ENCODE measurements at places on chromosomes 1 and 21. TPM values are rescaled to one million over a fixed set of nuclear protein-coding genes. Genes with fewer than 3 reads are reported as not detected.

ETV3L gene
- total RNA-seq, result 0.25 TPM

STYXL2 gene
- 0.59 TPM for total RNA-seq

GRCh38 chr1:194167956-194168640 lies 981.7 kb upstream of the B3GALT2 start:
- H3K27me3 ChIP-seq, result no peaks in the 10 kb centered on the region
- peaks cover 12% of the 10 kb centered on the region for H3K4me1 ChIP-seq
- H3K36me3 ChIP-seq, result no peaks in the 10 kb centered on the region
- no peak for DNase-seq

GRCh38 chr1:44757420-44757819 lies 17.8 kb downstream of the KIF2C start:
- no peaks in the 10 kb centered on the region for H3K27me3 ChIP-seq
- no peak overlapping the region for H3K27ac ChIP-seq
- H3K4me3 ChIP-seq, result no peak overlapping the region
- no peak for DNase-seq

GRCh38 chr21:15080526-15080925 lies 15.7 kb upstream of the NRIP1 start:
- H3K4me3 ChIP-seq, result no peak overlapping the region
- no peaks in the 10 kb centered on the region for H3K4me1 ChIP-seq
- no peak for DNase-seq
- H3K36me3 ChIP-seq, result no peaks in the 10 kb centered on the region
- no peaks in the 10 kb centered on the region for H3K27me3 ChIP-seq

DNA sequence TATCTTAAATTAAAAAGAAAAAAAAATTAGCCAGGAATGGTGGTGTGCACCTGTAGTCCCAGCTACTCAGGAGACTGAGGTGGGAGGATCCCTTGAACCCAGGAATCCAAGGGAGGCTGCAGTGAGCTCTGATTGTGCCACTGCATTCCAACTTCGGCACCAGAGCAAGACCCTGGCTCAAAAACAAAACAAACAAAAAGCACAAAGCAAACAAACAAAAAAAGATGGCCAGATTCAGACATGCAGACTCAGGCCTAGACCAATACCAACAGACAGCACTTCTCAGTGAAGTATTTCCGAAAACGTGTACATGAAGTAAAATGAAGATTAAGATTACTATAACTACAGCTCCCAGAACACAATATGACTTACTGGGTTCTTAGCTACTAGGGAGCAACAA lies 10.6 kb downstream of the SLC35D1 start:
- no peaks in the 10 kb centered on the region for H3K27me3 ChIP-seq
- H3K27ac ChIP-seq, result no peak overlapping the region
- H3K4me3 ChIP-seq, result no peak overlapping the region
- H3K4me1 ChIP-seq, result peaks cover 30% of the 10 kb centered on the region
- no peak for DNase-seq
- H3K36me3 ChIP-seq, result 0 out of 2 replicates have a peak, but pooled peaks cover 4% of the 10 kb centered on the region

DNA sequence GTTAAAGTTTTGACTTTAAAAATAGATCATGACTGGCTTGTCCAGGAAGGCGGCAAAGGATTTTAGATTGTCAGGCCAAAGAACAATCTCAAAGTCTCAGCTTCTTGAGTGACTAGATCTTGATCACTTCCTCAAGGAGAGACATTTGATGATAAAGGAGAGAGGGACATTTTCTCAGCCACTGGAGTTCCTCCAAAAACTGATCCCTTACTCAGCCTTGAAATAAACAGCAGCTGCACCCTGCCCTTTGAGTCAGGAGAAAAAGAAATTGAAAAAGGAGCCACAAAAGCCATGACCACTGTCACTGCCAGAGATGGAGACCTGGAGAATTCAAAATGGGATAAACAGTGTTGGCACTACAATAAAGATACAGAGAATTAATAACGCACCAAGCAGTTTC lies 288.4 kb upstream of the PRMT6 start:
- DNase-seq, result no peak
- no peak overlapping the region for H3K4me3 ChIP-seq
- no peaks in the 10 kb centered on the region for H3K27me3 ChIP-seq

All from WTC11 (cell line).